ENCODE measurements at places on chromosomes 6 and 20.

DNA sequence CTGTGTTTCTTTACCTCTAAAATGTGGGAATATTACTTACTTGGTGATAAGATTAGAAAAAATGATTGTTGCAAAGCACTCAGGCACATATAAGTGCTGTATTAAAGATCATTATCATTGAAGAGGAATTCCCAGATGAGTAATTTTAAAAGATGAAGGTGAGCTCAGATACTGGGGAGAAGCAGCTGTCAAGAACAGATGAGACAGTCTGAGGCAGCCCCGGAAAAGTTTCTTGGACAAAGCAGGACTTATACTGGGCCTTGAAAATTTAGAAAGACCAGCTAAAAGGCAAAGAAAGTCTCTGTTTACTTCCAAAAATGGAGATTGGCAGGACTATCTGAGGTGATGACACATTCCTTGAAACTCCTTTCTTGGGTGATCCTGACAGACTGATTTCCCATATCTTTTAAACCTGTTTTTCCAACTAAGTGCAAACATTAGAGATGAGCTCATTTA is 93.8 kb upstream of the MARCKS start:
- no peak for DNase-seq

DNA sequence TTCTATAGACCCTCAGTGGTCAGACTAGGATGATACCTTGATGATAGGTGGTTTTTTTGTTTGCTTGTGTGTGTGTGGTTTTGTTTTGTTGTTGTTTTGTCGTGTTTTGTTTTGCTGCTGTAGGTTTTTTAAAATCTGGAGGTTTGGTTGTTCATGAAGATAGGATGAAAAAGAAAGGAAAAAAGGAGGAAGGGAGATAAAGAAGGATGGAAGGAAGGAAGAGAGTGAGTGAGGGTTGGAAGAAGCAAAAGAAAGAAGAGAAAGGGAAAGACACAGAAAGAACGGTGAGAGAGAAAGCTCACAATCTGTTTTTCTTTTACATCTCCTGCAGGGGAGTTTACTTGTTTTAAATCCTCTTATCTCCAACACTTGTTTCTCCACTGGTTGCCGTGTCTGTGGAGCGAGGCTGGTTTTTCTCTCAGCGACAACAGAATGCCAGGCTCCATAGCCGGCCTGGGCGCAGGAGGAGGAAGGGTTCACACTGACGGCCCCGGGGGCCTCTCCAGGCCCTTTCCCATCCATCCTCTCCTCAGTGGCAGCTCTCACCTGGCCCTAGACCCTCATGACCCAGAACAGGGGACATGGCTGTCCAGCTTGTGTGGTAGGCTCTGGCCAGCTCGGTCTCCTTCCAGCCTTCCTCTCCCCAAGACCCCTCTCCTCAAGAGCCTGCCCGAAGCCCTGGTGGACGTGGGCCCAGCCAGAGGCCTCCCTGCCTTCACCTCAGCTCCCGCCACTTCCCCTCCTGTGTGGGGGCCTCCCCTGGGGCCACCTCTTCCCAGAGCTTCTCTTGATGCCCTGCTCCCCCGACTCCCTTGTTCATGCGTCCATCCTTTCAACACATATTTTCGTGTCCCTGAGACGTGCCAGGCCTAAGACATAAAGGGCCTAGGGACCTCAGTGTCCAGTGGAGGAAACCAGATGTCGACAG is 168.4 kb downstream of the VEGFA start:
- DNase-seq, result no peak

DNA sequence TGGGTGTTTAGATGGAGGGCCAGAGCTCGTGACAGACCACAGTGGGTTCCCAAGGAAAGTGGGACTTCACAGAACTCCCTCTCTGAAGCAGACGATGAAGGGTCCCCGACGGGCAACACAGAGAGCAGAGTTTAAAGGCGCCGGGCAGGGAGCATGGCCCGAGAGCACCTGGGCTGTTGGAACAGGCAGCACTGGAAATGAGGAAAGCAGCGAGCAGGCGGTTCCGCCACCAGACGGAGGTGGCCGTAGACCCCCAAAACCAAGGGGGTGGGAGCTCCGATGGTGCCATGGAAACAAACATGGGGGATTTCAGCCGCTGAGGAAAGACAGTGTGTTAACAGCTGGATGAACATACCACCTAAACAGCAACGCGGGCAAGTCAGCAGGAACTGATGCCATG is 27.5 kb upstream of the INSM1 start:
- DNase-seq, result no peak

DNA sequence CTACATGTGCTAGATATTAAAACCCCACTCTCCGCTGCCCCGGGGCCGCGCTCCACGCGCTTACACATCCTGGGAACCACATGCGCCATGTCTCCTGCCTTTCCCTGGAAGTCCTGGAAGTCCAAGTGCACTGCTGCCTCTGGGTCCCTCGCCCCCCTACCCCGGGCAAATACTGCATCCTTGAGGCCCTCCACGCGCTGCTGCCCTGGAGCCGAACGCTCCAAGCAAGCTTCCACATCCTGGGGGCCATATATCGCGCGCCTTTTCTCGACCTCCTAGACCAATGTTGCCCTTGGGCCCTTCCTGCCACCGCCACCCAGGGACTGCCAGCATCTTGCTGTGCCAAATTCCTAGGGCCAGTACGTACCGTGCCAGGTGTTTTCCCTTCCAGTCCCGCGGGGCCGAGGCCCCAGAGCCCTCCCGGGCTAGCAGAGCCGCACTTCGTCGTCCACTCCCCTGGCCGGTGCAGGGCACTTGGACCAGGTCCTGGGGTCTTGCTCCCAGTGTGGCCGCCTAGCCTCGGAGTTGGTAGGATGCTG is 779 bp upstream of the KCNG1 start:
- DNase-seq, result no peak

- DNase-seq, result no peak
Measured at GRCh38 chr6:132257561-132257960, 143.7 kb downstream of the MOXD1 start.

- DNase-seq, result no peak
Measured at GRCh38 chr20:9609887-9610502, 95.6 kb downstream of the LAMP5 start.

DNA sequence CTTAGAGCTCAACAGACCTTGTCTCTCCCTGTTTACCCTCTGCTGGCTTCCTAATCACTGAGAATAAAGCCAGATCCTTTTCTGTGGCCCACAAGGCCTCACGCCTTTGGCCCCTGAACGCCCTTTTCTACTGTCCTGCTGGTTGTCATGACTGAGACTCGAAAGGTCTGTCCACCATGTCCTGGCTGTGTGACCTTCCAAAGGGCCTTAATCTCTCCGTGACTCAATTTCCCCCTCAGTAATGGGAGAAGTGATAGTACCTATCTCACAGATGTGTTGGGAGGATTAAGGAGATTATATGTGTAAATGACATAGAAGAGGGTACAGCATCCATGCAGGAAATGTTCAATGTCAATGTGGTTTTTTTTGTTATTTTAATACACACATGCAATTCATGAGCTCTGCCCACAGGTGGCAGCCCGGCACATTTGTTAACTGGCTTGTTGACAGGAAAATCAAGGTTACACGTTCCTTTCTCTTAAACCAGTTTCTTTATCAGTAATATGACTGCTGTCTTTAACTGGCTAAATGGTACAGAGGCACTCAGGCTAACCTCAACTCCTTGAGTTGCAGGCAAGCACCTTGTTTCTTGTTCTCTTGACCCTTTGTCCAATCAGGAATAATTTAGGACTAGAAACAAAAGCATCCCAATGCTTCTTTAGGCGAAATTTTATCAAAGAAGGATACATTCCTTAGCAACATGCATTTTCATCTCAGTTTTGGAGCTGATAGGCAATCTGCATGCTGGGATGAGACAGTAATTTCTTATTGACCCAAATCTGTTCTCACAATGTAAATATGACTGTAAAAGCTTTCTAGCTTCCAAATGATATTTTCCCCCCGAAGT is 16.6 kb downstream of the SLC22A1 start:
- DNase-seq, result no peak

Data from gastrocnemius medialis (tissue), 4 donors.